ENCODE measurements at places on chromosomes 5 and 9.

- DNase-seq = no peak
Observed at GRCh38 chr5:173642191-173642816, 25.9 kb upstream of the BOD1 start.

- no peak for DNase-seq
Observed at GRCh38 chr9:570187-570586, 271.3 kb upstream of the DMRT1 start.

DNA sequence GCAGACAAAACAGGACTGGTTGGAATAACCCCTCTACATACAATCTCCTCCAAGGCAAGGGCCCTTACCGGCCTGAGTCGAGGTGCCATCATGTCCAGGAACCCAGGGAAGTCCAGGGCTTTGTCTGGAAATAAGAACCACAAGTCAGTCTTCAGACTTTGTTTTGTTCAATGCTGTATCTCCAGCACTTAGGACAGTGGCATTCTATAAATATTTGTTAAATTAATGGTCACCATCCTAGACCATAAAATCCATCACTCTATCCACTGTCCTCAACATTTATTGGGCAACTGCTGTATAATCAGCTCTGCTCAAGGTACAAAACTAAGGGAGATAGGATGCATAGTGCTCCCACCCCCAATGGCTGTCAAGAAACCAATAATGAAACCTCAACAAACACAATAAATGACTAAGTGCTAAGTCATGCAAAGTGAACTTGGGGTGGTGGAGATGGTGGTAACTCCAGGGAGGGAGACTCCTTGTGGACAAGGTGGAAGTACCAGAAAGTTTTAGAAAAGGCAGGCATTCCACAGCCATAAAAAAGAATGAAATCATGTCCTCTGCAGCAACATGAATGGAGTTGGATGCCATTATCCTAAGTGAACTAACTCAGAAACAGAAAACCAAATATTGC lies 5.0 kb downstream of the RELL2 start:
- DNase-seq = no peak

GRCh38 chr9:133991964-133992779 lies at the start of gene VAV2:
Gene VAV2 (minus strand): TSS chr9:133992324. CDS start chr9:133992278, 46 bp downstream.
- peak; percentile 60 for DNase-seq
